H1 (cell line): ENCODE measurements at places on chromosomes 4 and X. TPM values are rescaled to one million over a fixed set of nuclear protein-coding genes. Genes with fewer than 3 reads are reported as not detected.

Gene KDR
- 98.1 and 106 TPM in 2 replicates for total RNA-seq

DNA sequence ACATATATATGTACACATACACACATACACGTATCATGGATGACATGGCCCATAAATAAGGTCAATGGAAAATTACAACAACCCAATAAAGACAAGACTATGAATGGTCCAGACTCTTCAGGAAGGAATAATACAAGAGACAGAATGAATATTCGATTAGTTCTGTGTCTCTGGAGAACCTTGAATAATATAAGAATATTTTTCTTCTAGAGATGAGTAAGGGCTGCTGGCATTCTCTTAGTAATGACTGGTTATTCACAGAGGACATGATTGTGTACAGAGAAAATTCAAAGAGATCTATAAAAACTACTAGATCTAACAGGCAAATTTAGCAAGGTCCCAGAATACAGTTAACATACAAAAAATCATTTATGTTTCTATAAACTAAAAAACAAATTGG is 23.3 kb downstream of the SPIN4 start:
- DNase-seq = no peak

DNA sequence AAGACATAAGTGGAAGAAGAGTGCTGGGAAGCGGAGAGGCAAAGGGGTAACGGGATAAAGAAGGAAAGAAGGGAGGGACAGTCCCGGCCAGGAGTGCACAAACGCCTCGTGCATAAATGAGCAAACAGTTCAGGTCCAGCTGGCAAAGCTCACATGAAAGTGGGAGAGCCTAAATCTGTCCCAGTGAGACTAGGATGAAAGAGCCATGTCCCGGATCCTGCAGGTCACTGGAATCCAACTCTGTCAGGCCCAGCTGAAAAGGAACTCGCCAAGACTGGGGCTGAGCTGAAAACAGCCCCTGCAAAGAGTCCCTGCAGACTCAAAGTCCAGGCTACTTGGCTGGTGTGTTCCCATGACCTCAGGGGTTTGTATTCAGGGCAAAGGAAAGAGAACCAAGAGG is 38.0 kb upstream of the CRMP1 start:
- DNase-seq = no peak

DNA sequence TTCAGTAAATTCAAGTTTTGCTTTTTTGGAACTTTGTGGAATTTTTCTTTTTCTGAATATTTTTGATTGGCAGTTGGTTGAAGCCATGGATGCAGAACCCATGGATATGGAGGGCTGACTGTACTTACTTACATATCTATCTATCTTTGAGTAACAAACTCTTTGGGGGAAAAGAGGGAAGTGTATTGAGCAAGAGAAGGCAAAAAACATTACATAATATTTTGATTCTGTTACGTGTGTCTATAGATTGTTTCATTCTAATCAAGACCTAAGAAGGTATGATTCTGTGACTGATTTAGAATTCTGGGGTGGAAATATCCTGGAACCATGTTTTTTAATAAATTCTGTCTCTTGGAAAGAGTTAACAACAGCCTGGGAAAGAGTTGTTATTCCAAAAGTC is 31.5 kb downstream of the GRSF1 start:
- DNase-seq = no peak

- DNase-seq = no peak
Measured at GRCh38 chrX:67692246-67692645, 148.4 kb downstream of the AR start.

Gene PRSS12
- total RNA-seq = 7.1 and 9.3 TPM in 2 replicates

- DNase-seq = no peak
Measured at GRCh38 chrX:11908371-11908770, 150.3 kb downstream of the MSL3 start.

- no peak for DNase-seq
Measured at GRCh38 chrX:111020283-111020682, 75.7 kb upstream of the PAK3 start.

Gene SHROOM3
- total RNA-seq = 34.0 and 35.6 TPM in 2 replicates

GRCh38 chr4:151854731-151855130 is 93.9 kb upstream of the GATB start:
- DNase-seq = no peak

- DNase-seq = no peak
Measured at GRCh38 chr4:79088946-79089691, 149.9 kb upstream of the PAQR3 start.

- DNase-seq = no peak
Measured at GRCh38 chrX:139750390-139750789, 42.4 kb upstream of the MCF2 start.

DNA sequence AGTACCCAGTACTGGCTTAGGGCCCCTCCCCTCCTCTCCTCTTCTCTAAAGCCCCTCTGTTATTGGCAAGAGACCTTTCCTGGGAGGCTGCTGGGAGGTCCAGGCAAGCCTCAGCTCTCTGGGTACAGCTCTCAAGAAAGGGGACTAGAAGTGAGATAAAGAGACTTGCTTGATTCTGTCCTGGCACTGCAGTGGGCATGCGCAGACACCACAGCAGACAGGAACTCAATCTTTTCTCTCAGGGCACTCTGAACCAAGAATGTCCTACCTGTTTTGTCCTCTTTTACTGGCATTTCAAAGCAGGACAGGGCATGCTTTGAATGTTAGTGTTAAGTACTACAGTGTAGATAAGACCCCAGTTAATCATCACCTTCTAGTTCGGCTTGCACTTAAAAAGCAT is 74.9 kb downstream of the NYX start:
- no peak for DNase-seq

Gene RBM46
- 0.29 and 0.54 TPM in 2 replicates for total RNA-seq

- DNase-seq = peak; percentile 65
Measured at GRCh38 chrX:103628386-103629317, at the start of gene TCEAL1. Gene TCEAL1, plus strand, starts transcription at chrX:103628975. Its CDS starts 942 bp downstream, at chrX:103629917.

GRCh38 chr4:16290681-16291420 is 64.6 kb upstream of the TAPT1 start:
- DNase-seq = no peak

DNA sequence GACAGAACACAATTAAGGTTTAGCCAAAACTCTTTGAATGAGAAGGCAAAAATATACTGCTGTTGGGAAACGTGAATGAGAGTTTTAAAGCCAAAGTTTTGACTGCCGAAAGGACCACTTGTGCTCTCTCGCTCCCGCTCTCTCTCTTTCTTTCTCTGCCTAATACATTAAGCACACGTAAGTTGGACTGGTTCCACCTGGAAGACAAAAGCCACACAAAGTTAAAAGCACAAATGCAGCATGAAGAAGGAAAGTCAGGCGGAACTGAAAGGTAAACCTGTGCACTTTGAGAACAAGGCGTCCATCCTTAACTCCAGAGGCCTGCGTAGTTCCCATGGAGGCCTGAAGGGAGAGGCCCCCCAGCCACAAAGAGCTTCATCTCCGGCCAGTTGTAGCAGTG is 1.9 kb downstream of the DCAF12L2 start:
- no peak for DNase-seq

- no peak for DNase-seq
Measured at GRCh38 chrX:35458142-35458541, 340.0 kb upstream of the MAGEB16 start.

Gene PLAC8
- 0.80 and 1.1 TPM in 2 replicates for total RNA-seq

Gene PDS5A
- total RNA-seq = 73.8 and 76.6 TPM in 2 replicates

DNA sequence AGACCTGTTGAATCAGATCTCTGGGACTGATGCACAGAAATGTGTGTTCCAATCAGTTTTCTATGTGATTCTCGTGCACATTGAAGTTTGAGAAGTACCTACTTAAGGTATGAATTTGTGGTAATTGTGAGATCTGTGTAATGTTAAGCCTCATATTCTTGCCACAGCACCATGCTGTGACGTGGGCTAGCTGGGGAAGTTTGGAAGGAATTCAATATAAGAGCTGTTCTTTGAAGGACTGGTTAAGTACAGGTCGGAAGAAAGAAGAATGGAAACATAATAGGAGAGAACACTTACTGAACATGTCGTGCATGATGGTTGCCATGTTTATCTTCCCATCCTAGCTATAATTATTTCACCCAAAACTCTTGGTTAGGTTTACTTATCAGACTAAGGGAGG is 79.7 kb upstream of the CXXC4 start:
- no peak for DNase-seq

GRCh38 chrX:155068165-155068564 is 2.8 kb downstream of the CMC4 start:
- no peak for DNase-seq

- DNase-seq = no peak
Measured at GRCh38 chr4:139918591-139918990, 235.4 kb downstream of the MAML3 start.

Gene ADD1
- total RNA-seq = 132 and 143 TPM in 2 replicates

- DNase-seq = no peak
Measured at GRCh38 chrX:24796204-24796603, 102.5 kb downstream of the POLA1 start.

GRCh38 chr4:161869511-161869910 is 294.3 kb downstream of the FSTL5 start:
- DNase-seq = no peak

GRCh38 chr4:174713821-174714220 is 115.2 kb downstream of the GLRA3 start:
- DNase-seq = no peak

GRCh38 chrX:149487292-149487691 is 17.8 kb downstream of the IDS start:
- DNase-seq = no peak

- no peak for DNase-seq
Measured at GRCh38 chr4:24657768-24658617, 73.6 kb upstream of the DHX15 start.

DNA sequence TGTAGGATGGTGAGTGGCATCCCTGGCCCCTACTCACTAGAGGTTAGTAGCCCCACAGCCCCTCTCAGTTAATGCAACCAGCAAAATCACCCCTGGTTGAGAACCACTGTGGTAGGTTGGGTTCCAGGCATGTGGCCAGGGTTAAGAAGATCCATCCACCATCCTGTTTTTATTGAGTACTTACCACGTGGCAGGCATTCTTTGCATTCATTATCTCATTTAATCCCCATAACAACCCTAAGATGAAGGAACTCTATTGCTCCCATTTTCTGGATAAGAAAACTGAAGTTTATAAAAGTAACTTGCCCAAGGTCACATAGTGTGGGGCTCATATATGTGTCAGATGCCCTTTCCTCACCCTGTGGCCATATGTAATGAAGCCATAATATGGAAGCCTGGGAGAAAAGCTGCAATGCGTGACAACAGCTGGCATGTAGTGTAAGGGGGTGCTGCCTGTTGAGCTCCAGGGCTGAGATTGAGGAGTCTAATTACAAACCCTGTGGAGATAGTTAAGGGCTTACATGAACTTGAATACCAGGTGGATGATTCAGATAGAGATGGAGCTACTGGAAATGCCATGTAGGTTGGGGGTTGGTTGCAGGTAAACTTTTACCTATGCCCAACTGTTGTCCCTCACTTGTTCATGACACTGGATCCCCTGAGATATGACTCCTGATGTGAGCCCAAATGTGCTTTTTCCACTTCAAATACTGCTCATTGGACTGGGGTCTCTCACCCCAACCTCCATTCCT is 100.2 kb upstream of the PGRMC2 start:
- DNase-seq = no peak

- no peak for DNase-seq
Measured at GRCh38 chr4:22434895-22435294, 81.0 kb downstream of the ADGRA3 start.

Gene ZNF674
- 6.1 and 7.4 TPM in 2 replicates for total RNA-seq

- DNase-seq = no peak
Measured at GRCh38 chrX:12567857-12568256, 223.4 kb upstream of the PRPS2 start.

Gene CLTRN
- 0.99 and 1.3 TPM in 2 replicates for total RNA-seq

Gene ZNF732
- 33.3 and 35.7 TPM in 2 replicates for total RNA-seq

Gene FMR1NB
- not detected in 2 replicates for total RNA-seq

Gene CT83
- total RNA-seq = not detected in 2 replicates

GRCh38 chrX:11273544-11273943 is 19.7 kb upstream of the AMELX start:
- no peak for DNase-seq

Gene RIBC1
- total RNA-seq = 0.82 and 0.97 TPM in 2 replicates

Gene SLC4A4
- 1.2 and 2.8 TPM in 2 replicates for total RNA-seq
